ENCODE measurements at places on chromosomes 6 and 20.

GRCh38 chr6:32449088-32449736, 9.5 kb downstream of the HLA-DRA start:
- no peak for DNase-seq

- DNase-seq, result no peak
Observed at GRCh38 chr20:16488616-16489015, 84.6 kb downstream of the KIF16B start.

DNA sequence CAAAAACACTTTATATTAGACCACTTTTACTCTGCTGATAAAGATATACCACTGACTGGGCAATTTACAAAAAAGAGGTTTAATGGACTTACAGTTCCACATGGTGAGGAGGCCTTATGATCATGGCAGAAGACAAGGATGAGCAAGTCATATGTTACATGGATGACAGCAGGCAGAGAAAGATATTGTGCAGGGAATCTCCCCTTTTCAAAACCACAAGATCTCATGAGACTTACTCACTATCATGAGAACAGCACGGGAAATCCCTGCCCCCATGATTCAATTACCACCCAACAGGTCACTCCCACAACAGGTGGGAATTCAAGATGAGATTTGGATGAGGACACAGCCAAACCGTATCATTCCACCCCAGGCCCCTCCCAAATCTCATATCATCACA, 1383.8 kb upstream of the MAP3K7 start:
- DNase-seq, result no peak

DNA sequence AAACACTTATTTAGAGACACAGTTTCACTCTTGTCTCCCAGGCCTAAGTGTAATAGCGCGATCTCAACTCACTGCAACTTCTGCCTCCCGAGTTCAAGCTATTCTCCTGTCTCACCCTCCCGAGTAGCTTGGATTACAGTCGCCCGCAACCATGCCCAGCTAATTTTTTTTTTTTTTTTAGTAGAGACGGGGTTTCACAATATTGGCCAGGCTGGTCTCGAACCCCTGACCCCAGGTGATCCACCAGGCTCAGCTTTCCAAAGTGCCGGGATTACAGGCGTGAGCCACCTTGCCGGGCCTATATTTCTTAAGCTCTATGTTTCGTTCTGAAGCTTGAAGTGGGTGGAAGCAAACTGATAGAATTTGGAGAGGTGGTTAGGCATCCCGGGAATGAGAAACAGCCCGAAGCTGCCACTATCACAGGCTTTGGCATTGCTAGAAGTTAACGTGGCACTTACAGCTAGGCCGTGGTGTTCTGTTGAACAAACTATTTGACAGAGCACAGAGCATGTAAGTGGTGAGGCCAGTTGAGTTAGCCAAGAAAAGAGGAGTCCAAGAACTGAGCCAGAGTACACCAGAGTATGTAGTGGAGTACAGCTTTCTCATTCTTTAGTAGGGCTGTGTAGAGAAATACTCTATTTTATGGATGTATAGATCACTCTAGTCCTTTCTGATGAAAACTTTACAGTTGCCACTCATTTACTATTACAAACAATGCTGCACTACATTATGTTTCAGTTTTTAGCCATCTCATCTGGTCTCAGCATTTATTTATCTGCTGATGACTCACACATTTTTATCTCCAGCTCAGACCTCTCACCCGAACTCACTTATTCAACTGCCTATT, 62.0 kb upstream of the HFE start:
- no peak for DNase-seq

DNA sequence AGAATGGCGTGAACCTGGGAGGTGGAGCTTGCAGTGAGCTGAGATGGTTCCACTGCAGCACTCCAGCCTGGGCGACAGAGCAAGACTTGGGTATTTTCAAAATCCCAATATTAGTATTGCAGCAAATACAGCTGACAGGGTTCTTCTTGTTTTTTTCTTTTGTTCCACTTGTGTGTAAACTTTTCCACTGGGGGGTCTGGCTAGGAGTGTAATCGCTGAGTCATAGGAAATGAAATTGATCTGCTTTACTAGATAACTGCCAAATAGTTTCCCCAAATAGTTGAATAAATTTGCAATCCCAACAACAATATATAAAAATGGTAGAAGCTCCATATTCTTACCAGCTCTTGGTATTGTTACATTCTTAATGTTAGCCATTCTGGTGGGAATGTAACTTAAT, 526.0 kb upstream of the SOX4 start:
- DNase-seq, result no peak

GRCh38 chr6:130968476-130968875, 94.6 kb downstream of the EPB41L2 start:
- no peak for DNase-seq

DNA sequence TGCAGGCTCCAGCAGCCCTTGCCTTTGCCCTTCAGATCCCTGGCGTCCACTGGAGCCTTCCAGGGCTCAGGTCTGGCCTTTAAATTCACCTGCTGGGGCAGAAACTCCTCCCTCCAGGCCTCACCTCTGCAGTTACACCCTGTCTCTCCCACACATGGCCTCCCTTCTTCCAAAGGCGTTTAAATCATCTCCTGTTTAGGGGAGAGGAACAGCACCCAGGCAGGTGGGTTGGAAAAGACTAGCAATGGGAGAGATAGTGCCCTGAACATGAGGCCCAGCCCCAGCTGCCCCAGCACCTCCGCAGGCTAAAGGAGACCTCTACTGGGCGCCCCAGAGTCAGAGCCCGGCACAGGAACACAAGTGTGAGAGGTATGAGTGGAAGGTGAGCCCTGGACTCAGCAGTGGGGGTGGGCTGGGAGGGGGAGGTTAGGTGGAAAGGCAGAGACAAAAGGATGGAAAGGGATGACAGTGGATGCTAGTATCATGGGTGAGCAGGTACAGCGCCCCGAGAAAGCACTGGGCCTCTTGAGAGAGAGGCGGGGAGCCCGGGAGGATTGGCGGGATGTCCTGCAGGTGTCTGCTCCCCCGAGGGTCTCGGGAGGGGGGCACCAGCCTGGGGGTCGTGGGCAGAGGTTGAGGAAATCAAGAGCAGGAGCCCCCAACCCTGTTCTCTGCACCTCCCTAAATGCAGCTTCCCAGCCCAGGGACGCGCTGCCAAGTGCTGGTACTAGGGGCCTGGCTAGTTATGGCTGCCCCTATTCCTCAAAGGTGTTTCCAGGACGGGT, at the start of gene CST9:
CST9 (minus strand) TSS at position 51 of the 785 bp plus-strand sequence. CDS start 53 bp downstream, outside the sequence.
- no peak for DNase-seq

- DNase-seq, result no peak
Observed at GRCh38 chr6:14706378-14706929, 539.4 kb upstream of the JARID2 start.

DNA sequence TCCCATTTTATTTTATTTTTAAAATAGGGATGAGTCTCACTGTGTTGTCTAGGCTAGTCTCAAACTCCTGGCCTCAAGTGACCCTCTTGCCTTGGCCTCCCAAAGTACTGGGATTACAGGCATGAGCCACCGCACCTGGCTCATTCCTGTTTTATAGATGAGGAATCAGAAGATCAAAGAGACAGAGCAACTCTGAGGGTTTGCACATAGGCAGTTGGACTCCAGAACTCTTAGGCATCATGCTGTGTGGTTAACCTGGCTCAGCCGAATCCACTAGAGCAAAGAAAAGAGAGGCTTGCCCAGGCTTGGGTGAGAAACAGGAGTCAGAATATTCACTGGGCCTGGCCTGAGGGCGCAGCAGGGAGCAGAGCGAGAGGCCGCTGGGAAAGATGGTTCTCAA, 9.4 kb downstream of the MYH7B start:
- DNase-seq, result no peak

DNA sequence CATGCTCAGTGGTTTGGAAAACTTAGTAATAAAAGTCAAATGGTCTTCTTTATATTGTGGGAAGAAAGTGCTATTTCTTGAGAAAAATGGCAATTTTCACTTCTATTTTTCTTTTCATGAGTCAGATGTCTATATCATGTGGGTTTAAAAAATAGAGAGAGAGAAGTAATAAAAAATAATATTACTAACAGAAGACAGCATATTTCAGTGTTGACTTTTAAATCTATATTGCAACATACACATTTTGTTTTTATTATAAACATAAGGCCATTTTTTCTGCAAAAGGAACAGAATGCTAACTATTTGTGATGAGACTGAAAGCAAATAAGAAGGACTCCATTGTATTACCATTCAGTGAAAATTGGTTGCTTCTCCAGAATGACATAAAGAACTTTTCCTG, 135.1 kb upstream of the CNR1 start:
- no peak for DNase-seq

- DNase-seq, result no peak
Observed at GRCh38 chr6:130625825-130626527, 201.2 kb upstream of the SMLR1 start.

GRCh38 chr6:157982102-157982562, 469 bp downstream of the SYNJ2 start:
- peak; percentile 5 for DNase-seq

GRCh38 chr6:159098636-159099106, 53.9 kb upstream of the TAGAP start:
- DNase-seq, result peak; percentile 61

DNA sequence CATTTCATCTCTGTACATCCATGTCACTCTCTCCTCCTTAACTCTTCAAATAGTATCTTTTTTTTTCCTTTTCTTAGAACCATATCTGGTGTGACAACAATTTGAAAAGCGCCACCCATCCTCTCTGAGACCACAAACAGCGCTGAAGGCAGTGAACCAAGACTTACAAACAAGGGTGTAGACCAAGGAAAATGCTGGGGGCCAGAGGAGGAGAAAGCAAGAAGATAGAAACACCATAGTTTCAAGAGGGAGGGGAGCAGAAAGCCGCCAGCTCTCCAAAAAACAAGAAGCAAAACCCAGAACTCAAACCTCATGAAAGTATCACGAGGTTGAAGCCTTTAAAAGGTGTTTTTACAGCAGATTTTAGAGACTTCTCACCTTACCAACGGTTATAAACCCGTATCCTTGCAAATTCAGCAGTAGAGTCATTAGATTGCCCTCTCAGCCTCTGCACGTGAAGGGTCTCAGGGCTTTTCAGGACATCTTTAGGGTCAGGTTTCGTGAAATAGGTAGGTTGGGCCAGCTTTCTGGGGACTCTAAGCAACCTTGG, 13.3 kb upstream of the RIPOR2 start:
- peak; percentile 53 for DNase-seq

DNA sequence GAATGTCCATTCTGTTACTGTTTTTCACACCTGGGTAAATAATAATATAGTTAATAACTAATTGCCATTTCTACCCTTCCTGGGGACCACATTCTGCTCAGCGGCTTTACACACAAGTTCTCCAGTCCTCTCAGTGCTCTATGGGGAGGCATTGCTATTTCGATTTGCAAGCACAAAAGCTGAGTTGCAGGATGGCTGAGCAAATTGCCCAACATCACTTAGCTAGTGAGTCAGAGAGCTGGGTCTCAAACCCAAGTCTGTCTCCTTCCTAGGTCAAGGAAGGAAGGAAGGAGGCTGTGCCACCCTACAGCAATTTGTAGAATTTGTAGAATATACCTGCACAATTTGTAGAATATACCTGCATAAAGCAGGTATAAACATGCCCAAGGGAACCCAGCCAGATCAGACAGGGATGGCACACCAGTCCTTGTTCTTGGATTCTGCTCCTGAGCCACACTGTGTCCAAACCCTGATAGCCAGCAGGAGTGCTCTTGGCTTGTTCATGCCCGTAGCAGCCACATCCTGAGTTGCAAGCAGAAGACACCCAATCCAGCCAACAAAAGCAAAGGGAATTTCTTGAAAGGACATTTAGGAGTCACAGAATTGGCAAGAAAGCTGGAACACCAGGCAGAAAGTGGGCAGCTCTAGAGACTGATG, 56.9 kb downstream of the LY86 start:
- DNase-seq, result no peak

DNA sequence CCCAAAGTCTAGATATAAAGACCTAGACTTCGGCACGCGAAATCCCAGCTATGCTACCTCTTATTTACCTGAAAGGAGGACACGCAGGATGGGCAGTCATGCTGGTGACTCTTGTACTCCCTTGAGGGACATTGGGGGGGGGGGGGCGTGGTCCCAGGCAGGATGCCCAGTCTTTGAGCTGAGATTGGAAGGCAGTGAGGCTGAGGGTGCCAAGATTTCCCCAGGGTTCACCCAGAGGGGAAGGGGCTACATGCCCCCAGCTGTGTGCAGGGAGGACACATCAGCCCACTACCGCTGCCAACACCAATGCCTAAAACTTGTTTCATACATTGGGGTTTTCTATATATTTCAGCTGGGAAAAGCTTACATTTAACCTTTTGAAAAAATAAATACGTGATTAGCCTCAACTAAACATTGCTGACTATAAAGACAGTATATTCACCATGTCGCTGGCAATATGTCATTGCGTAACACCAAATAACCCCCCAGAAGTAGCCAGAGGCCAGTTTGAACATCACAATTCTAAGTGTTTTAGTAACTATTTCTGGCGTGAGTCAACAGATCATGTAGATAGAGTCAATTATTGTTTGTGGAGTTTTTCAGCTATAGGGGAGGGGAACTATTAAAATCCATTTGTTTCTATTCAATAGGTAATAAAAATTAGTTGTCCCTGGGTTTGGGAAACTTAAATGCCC, 21.6 kb downstream of the MGME1 start:
- DNase-seq, result no peak

DNA sequence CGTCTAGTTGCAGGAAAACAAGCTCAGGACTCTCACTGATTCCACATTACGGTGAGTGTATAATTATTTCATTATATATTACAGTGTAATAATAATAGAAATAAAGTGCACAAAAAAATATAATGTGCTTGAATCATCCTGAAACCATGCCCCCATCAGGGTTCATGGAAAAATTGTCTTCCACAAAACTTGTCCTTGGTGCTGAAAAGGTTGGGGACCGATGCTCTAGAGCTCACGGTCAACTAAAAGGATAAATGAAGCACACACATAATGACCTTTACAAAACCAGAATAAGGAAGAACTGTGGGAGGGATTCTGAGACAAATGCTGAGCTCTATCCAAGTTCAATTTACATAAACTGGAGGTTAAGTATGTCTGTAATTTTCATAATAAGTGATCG, 194.3 kb downstream of the COL19A1 start:
- DNase-seq, result no peak

DNA sequence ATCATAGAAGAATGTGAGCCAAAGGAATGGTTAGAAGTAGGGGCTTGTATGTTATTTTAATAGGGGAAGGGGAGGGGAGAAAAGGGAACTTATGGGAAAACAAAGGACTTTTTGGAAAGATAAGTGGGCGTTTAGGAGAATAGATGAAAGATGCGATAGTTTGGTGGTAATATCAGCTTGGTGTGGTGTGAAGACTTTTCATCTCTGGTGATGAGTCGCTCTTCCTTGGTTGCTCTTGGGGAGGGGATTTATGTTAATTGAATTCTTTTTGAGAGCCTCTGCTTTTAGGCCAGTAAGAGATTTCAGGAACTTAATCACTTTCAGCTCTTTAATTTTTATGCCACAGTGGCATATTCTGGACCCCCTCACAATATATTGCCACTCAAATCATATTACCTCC, 10.8 kb downstream of the HECA start:
- no peak for DNase-seq

- DNase-seq, result no peak
Observed at GRCh38 chr20:20491784-20492264, 123.9 kb downstream of the INSM1 start.

DNA sequence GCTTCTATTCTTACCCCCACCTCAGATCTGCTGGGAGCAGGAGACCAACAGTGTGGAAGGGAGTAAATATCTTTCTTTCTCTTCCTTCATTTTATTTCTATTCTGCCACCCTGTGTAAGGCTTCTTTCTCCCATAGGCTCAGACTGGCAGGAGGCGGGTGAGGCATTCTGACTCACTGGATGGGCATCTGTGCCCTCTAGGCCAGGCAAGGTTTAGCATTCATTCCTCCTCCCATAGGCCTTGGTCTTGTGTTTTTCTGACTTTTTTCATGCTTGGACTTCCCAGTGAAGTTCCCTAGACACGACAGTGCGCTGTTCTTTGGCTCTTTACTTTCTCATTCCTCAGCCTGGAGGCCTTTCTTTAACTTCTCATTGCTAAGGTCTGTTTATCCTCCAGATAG, 235.2 kb downstream of the SYNE1 start:
- no peak for DNase-seq

Data from effector memory CD8-positive, alpha-beta T cell (primary cell).